CD4-positive, CD25-positive, alpha-beta regulatory T cell (primary cell): ENCODE measurements at places on chromosomes 16 and 17. TPM values are rescaled to one million over a fixed set of nuclear protein-coding genes. Genes with fewer than 3 reads are reported as not detected.

Gene USP43
- not detected for total RNA-seq

Gene SEPTIN12
- 0.27 TPM for total RNA-seq

GRCh38 chr17:42141382-42141781 lies 13.4 kb downstream of the RAB5C start:
- no peak overlapping the region for H3K4me3 ChIP-seq
- peaks cover 43% of the 10 kb centered on the region for H3K36me3 ChIP-seq
- H3K4me1 ChIP-seq: peaks cover 22% of the 10 kb centered on the region
- no peak overlapping the region for H3K27ac ChIP-seq

GRCh38 chr17:66480243-66480642 lies 177.8 kb downstream of the PRKCA start:
- H3K27me3 ChIP-seq: no peaks in the 10 kb centered on the region
- no peak for DNase-seq
- H3K4me3 ChIP-seq: no peak overlapping the region
- H3K36me3 ChIP-seq: no peaks in the 10 kb centered on the region
- no peaks in the 10 kb centered on the region for H3K4me1 ChIP-seq

GRCh38 chr17:31843070-31843745 lies 15.8 kb downstream of the COPRS start:
- H3K36me3 ChIP-seq: no peaks in the 10 kb centered on the region
- DNase-seq: no peak
- H3K27ac ChIP-seq: no peak overlapping the region
- peaks cover 3% of the 10 kb centered on the region for H3K4me1 ChIP-seq

DNA sequence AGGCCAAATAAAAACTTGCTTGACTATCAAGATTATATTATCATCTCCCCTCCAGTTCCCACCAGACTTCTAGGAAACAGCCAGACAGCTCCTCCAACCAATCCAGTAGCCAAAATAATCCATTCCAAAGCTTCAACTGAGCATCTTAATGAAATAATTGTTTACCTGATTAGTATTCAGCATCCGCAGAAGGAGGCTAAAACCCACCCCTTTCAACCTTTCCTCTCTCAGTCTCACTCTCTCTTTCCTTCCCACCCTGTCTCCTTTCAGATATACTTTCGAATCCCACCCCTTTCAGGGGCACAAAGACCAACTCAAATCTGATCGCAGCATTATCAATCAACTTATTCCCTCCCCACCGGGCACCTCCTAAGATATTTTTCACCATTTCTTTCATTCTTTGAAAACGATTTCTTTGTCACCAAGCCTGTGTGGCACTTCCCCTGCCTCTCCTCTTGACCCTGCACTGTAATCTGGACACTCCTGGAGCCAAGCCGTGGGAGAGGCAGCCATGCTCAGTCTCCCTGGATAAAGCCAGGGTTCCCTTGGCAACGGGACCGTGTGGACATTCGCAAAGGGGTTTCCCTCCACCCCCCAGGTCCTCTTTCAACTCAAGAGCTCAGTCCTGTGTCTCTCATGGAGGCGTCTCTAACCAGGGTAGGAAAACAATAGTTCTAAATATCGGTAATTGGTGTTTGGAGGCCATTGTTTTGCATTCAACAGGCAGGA lies at the start of gene ANKFN1:
TSS of gene ANKFN1 (plus strand) at position 602 of the 729 bp plus-strand sequence. CDS start 59,193 bp downstream, outside the sequence.
- H3K4me1 ChIP-seq: no peaks in the 10 kb centered on the region
- no peaks in the 10 kb centered on the region for H3K36me3 ChIP-seq
- no peak within 1 kb of the TSS for H3K4me3 ChIP-seq
- H3K27ac ChIP-seq: no peak within 1 kb of the TSS
- no peak for DNase-seq
- no peaks in the 10 kb centered on the region for H3K27me3 ChIP-seq

- H3K4me1 ChIP-seq: no peaks in the 10 kb centered on the region
- no peak for DNase-seq
- no peaks in the 10 kb centered on the region for H3K27me3 ChIP-seq
- no peak overlapping the region for H3K27ac ChIP-seq
- no peak overlapping the region for H3K4me3 ChIP-seq
- H3K36me3 ChIP-seq: no peaks in the 10 kb centered on the region
Measured at GRCh38 chr17:79412886-79413390, 197.9 kb downstream of the RBFOX3 start.
